ENCODE measurements at places on chromosomes 16 and 17.
A peak's percentile ranks its signal among the peaks of the same experiment; 100 is the strongest.

DNA sequence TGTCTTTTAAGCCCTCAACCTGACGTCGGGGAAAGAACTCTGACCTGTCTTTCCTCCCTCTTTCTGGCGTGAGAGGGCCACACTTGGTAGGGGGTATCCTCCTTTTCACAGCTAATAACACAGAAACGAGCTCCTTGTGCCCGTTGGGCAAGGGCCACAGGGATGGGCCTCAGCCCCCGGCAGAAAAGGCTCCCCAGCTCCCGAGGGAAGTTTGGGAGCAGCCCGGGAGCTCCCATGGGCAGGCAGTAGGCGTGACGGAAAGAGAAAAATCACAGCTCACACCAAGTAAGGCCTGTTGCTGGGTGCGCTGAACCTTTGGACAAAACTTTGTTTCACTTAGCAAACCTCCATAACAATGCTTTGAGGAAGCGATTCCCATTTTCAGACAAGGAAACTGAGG is 82.8 kb upstream of the MED9 start:
- no peak for DNase-seq

- no peak for DNase-seq
These were observed 306.5 kb upstream of the TNRC6C start for GRCh38 chr17:77651988-77652387.

DNA sequence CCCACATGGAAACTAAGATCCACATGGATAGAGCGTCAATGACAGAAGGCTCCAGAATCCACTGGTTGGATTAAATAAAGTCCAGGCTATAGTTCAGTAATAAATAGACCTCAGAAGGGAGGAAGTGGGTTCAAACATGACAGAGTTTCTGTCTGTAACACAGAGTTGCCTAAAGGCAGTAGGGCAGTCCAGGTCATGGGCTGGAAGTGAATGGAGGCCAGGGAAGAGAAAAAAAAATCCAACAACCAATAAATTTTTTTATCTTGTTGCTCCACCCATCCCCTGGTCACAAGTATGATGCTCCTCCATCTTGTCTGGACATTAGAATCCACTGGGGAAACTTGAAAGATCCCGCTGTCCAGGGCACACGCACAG is 92.4 kb downstream of the RGS9 start:
- DNase-seq = no peak

- peak; percentile 65 for DNase-seq
These were observed 22.5 kb downstream of the XPO6 start for GRCh38 chr16:28189245-28189644.

DNA sequence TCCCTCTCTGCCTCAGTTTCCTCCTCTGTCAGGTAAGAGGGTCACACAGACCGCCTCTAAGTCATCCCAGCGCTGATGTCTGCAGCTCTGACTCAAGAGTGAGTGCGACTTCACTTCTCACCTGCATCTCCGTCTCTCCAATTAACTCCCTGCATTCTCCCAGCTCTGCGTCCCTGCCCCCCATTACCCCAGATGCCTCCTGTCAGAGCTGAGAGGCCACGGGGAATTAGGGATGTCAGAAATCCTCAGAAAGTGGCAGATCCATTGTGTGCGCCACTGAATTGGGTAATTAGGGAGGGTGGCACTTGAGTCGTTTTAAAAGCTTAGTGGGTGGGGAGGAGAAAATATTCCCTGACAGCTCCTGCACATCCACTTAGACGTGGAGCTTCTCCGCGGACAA is 885.4 kb upstream of the EEF2KMT start:
- DNase-seq = no peak

DNA sequence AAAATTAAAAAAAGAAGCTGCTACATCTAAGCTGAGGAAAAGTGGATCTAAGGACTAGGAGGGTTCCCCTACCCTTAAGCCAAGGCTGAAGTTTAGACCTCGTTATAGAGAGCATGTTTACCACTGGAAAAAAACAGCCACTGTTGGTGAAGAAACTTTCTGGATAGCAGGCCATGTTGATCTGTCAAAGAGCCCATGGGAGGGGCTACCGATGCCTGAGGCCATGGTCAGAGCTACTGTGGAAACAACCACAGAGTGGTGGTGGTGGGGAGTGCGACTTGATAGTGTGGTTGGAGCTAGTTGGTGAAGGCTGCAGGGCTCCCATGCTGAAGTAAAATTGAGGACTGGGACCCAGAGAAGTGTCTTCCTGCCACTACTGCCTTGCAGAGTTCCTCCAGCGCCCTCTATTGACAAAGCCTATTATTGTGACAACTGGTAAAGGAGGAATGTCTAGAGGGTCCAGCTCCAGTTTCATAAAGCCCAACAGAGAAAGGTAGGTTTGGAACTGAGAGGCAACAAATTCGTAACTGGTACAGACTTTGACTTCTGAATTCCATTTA is 12.7 kb upstream of the FAM20A start:
- peak; percentile 91 for DNase-seq
